ENCODE measurements at places on chromosomes 12 and 14.

DNA sequence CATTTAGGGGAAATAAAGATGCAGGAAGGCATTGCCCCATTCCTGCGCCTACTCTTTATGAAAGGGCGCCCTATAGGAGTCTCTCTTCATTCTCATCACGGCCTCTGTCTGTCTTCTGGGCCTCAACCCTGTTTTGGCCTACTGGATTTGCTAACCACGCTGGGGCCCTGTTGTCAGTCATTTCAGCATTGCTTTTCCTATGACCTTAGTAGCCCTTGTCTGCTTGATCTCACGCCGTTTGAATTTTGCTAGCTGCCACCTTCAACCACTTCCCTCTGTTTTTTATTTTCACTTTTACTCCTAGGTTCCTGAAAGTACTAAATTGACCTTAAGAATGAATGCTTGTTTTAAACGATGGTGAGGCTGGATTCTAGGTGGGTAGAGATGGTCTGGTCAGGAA is 139.0 kb downstream of the SYNE2 start:
- DNase-seq: no peak

DNA sequence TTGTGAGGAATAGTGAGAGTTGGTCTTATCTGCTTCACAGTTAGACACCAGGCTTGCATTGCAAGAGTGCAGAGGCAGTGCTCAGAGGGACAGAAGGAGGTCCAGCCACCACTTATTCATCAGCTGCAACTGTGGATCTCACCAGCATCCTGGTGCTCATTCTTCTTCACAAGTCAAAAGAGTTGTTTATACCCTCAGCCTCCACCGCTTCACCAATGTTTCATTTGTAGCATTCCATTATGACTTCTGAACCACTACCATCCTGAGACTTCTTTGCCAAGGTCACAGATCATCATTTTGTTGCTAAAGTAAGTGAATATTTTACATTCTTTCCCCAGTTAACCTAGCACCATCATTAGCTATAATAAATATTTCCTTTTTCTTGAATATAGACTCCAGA is 230.5 kb upstream of the KITLG start:
- DNase-seq: no peak

GRCh38 chr12:108505129-108505528 is 9.9 kb upstream of the FICD start:
- DNase-seq: no peak

DNA sequence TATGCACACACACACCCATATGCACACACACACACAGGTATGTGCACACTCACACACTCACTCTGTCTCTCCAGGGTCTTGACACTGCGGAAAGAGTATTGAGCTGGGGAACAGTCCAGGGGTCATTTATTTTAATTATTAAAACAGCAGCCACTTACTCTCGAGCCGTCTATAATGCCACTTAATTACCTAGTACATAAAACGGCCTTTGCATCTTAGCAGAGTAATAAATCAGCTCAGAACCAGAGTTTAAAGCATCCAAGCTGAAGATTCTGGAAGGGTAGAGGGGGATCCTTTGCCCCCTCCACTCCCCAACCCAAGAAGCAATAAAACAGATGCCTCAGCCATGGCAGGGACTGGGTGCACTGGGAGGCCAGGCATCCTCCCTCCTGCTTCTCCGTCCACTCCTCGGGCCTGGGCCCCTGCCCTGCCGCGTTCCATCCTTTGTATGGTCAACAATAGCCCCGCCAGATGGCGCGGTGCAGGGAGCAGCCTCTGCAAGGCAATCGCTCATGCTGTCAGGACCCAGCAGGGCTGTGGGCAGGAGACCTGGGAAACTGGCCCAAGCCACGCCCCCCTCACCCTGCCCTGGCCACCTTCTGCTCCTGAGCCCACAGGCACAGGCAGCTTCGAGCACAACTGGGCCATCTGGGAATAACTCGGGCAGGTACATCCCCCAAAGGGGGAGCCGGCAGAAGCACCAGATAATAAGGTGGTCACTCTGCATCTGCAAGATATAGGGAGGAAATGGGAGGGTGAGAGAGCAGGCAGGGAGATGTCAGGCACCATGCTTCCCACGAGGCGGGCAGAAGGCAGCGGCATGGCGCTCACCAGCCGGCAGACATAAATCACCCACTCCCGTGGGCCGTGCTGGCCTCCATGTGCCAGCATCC is 40.9 kb downstream of the CCDC85C start:
- DNase-seq: peak; percentile 75

GRCh38 chr12:65907513-65907912 is 83.2 kb downstream of the HMGA2 start:
- DNase-seq: no peak

DNA sequence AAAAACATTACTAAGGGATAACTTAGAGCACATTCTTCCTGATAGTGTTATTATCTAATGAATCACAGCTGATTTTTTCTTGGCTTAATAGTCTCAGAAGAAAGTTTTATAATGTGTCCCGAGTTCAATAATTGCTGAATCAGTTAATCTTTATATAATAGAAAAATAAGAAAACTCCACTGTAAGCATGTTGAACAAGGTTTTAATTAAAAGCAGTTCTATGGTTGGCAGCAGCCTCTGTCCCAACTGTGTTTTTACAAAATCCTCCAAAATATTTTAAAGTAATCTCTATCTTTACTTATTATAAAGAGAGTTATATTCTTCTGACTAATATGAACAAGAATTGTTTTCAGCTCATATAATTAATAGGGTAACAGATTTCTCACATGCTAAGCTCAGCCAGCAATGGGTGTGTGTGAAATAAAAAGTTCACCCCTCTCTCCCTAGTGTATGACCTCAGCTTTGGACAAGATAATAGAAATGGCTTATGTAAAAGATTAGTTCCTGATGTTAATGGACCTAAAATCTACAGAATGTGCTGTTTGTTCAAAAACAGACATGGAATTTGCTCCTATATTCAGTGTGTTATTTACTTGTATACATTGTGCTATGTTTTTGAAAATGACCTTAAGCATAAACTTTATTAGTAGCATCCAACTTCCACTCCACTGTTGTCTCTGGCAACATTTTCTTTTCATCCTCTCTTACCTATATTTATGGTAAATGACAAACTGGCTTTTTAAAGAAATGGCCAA is 67.1 kb upstream of the DCN start:
- DNase-seq: no peak

DNA sequence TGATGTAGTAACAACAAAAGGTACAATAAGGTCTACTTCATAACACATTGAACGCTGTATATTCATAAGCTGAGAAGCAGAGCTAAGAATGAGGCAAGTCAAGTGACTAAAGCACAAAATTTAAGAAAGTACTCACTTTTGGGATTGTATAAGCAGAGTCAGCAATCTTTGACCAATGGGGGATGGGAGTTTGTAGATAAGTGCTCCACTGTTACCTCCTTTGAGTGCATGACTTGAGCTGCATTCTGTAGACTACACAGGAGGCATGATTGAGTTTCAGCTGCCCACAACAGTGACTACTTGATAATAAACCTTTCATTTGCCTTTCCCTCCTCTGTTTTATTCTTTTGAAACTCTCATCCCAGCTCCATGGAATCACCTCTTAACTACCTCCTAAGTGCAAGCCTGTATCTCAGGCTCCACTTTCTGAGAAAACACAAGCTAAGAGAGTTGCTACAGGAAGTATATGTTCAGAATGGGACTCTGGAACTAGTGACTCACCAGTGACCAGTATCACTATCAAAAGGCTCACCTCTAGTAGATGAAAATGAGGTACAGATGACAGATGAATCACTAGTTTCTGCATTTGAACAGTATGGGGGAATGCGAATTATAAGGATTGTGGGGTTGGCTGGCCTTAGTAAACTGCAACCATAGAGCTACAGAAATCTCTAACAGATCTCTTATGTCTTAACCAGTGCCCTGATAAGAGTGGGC is 49.2 kb downstream of the SLC35F4 start:
- DNase-seq: no peak

- peak; percentile 9 for DNase-seq
These were observed 311.9 kb downstream of the CEP128 start for GRCh38 chr14:80629606-80630005.

DNA sequence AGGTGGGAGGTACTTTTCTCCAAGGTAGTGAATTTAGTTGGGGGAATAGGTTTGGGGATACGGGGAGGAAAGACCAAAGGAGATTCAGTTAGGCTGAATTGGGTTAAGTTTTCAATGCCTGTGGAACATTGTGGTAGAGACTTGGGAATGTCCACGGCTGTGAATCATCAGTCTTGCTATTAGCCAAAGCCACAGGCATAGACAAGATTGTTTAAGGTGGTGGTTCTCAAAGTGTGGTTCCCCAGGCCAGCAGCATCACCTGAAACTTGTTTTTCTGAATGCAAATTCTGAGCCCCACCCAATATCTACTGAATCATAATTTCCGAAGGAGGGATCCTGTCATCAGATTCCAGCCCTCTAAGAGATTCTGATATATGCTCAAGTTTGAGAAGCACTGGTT is 316.2 kb downstream of the EGLN3 start:
- DNase-seq: no peak

GRCh38 chr12:57902478-57902969 is 38.8 kb upstream of the ATP23 start:
- no peak for DNase-seq

DNA sequence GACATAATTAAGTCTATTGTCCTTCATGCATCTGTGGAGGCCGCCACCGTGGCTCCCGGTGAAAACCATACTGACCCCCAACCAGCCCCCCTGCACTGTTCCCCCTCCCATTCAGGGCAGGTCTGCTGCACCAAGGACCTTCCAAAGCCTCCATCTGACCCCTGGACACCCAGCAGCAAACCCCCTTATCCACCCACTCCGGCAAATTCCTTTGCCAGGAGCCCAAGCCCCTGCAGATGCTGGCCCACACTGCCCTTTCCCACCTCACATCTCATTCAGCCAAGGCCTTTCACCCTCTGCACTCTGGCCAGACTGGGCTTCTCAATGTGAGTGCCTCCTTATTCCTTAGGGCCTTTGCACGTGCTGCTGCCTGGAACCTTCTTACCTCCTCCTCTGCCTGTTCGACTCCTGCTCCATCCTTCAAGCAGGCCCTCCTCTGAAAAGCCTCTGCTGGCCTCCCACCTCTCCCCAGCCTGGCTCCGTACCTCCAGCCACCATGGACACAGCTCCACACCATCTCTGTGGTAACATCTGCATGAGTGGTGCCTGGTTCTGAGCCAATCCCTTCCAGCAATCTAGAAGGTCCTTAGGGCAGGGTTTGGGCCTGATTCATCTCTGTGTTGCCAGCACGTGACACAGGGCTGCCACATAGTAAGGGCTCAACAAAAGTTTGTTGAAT is 230.7 kb downstream of the BCL11B start:
- no peak for DNase-seq

GRCh38 chr12:105507311-105508038 is 177.0 kb downstream of the C12orf75 start:
- DNase-seq: no peak

- DNase-seq: no peak
These were observed at the start of gene PLXNC1 for GRCh38 chr12:94147991-94148738. TSS of gene PLXNC1 (plus strand) at chr12:94148577. CDS start at chr12:94148972, 395 bp downstream.

- peak; percentile 83 for DNase-seq
These were observed 55.6 kb downstream of the HMGA2 start for GRCh38 chr12:65879878-65880277.

GRCh38 chr12:140162-140561 is 73.6 kb downstream of the IQSEC3 start:
- no peak for DNase-seq

DNA sequence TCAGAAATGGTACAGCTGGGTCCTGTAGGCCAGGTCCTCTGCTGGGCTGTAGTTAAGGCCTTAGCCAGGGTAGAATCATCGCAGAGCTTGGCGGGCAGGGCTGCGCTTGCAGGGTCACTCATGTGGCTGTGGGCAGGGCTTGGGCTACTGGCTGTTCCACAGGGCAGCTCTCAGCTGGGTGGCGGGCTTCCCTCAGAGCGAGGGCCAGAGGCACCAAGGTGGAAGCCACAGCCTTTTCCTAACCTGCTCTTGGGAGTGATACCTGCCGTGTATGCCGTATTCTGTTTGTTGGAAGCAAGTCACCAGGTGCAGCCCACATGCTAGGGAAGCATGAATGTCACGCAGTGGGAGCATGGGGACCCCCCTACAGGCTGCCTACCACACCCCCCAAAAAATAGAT is 69.8 kb upstream of the RIN3 start:
- DNase-seq: no peak

DNA sequence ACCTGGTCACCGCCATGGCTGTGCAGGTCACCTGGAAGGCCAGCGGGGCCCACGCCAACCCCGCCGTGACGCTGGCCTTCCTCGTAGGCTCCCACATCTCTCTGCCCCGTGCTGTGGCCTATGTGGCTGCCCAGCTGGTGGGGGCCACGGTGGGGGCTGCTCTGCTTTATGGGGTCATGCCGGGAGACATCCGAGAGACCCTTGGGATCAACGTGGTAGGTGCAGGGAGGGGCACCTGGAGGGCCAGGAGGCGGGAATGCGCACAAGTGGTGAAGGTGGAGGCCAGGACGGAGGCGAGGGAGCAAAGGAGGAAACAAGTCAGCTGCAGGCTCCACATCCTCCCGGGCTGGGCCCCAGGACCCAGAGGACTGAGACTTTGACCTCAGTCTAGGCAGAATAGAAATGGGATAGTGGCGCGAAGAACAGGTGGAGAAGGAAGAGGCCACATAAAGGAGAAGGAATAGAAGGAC is 649 bp downstream of the AQP6 start:
- no peak for DNase-seq

DNA sequence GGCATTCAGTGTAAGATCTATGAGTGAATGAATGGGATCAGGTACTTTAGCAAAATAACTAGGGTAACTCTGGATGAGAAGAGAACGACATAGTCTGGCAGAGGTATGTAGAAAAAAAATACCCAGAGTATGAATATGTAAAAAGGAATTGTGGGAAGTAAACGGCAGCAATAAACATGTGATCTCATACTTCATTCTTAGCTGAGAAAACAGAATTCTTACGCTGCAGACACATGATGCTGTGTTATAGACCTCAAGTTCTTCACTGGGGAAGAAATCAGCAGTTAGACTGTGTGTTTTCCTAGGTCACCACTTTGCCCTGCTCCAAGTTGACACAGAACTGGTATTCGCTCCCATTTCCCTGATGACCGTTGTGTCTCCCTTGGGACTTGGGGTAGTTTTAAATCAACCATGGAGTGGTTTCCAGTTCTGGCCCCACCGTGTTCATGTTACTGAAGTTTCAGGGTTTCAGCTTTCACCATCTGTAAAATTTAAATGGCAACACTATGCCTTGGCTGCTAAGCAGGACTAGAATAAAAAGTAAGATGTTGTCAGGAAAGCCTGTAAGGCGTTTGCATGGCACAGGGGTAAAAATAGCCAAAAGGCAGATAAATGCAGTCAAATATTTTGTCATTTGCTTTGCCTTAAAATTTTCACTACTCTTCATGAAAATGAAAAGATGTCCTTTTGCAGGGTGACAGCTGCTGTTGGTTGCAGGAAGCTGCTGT is 223.7 kb downstream of the PELI2 start:
- DNase-seq: no peak

DNA sequence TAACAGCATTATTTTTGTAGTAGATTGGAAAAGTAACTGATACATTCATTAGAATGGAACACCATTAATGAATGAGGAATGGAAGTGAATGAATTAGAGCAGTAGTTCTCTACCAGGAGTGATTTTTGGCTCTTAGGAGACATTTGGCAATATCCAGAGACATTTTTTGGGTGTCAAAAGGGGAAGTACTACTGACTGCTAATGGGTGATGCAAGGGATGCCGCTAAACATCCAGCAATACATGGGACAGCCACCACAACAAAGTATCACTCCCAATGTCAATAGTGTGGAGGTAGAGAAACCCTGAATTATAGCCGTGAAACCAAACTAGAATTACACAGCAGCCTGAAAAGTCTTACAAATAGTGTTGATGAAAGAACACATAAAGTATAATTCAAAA is 1.5 kb downstream of the CHURC1 start:
- DNase-seq: no peak

GRCh38 chr14:102878174-102878969 is 44.1 kb upstream of the AMN start:
- DNase-seq: no peak

GRCh38 chr14:95481391-95482022 is 34.9 kb downstream of the SYNE3 start:
- no peak for DNase-seq
